Activated naive CD8-positive, alpha-beta T cell treated with anti-CD3 and anti-CD28 coated beads, Interleukin-2, amount 50 U/mL, for 24 hours (primary cell): ENCODE measurements at places on chromosomes 6 and 20.

GRCh38 chr6:151326116-151326825 is 65.1 kb downstream of the ZBTB2 start:
- no peaks in the 10 kb centered on the region for H3K36me3 ChIP-seq
- peak overlapping the region; percentile 51 for H3K4me3 ChIP-seq
- H3K27me3 ChIP-seq, result peaks cover 50% of the 10 kb centered on the region
- H3K4me1 ChIP-seq, result peaks cover 22% of the 10 kb centered on the region
- no peak overlapping the region for H3K27ac ChIP-seq

GRCh38 chr6:21392177-21392576 is 201.4 kb upstream of the SOX4 start:
- no peak for DNase-seq
- H3K4me3 ChIP-seq, result no peak overlapping the region
- no peaks in the 10 kb centered on the region for H3K36me3 ChIP-seq
- H3K27ac ChIP-seq, result no peak overlapping the region
- no peaks in the 10 kb centered on the region for H3K4me1 ChIP-seq
- H3K27me3 ChIP-seq, result peaks cover 4% of the 10 kb centered on the region

DNA sequence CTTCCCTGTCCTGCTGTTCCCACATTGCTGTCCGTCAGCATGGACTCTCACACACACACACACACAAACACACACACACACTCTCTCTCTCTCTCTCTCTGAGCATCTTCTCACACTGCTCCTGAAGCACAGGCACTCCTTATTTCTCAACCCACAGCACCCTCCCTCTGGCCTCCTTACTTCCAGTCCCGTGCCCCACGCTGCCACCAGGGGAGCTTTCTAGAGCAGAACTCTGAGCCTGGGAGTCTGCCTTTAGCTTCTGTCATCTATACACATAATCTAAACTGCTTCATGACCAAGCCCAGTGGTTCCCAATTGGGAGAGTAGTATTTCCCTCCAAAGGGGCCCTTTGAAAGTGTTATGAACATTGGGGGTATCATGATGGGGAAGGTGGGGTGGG is 29.1 kb downstream of the HECA start:
- H3K4me3 ChIP-seq, result peak overlapping the region; percentile 55
- DNase-seq, result peak; percentile 41
- peak overlapping the region; percentile 96 for H3K27ac ChIP-seq
- peaks cover 90% of the 10 kb centered on the region for H3K4me1 ChIP-seq
- peaks cover 38% of the 10 kb centered on the region for H3K36me3 ChIP-seq
- H3K27me3 ChIP-seq, result no peaks in the 10 kb centered on the region

- peaks cover 5% of the 10 kb centered on the region for H3K4me1 ChIP-seq
- peaks cover 57% of the 10 kb centered on the region for H3K36me3 ChIP-seq
- H3K27me3 ChIP-seq, result no peaks in the 10 kb centered on the region
- DNase-seq, result no peak
- H3K4me3 ChIP-seq, result no peak overlapping the region
Measured at GRCh38 chr6:122429323-122429722, 29.9 kb downstream of the HSF2 start.

GRCh38 chr6:135506270-135506997 is 8.9 kb upstream of the AHI1 start:
- peaks cover 21% of the 10 kb centered on the region for H3K4me1 ChIP-seq
- peak overlapping the region; percentile 49 for H3K27ac ChIP-seq
- DNase-seq, result no peak
- H3K27me3 ChIP-seq, result no peaks in the 10 kb centered on the region

GRCh38 chr6:31826793-31827285 is 699 bp upstream of the HSPA1B start:
- H3K27me3 ChIP-seq, result peaks cover 4% of the 10 kb centered on the region
- H3K27ac ChIP-seq, result peak overlapping the region; percentile 97
- H3K4me3 ChIP-seq, result peak overlapping the region; percentile 86
- H3K4me1 ChIP-seq, result peaks cover 60% of the 10 kb centered on the region
- peaks cover 9% of the 10 kb centered on the region for H3K36me3 ChIP-seq
- no peak for DNase-seq
